ENCODE measurements at places on chromosomes 3 and 15.

- no peak for DNase-seq
These were observed 38.7 kb downstream of the THSD4 start for GRCh38 chr15:71153823-71154524.

- peak; percentile 84 for DNase-seq
These were observed 35.1 kb downstream of the CMTM6 start for GRCh38 chr3:32467333-32468070.

DNA sequence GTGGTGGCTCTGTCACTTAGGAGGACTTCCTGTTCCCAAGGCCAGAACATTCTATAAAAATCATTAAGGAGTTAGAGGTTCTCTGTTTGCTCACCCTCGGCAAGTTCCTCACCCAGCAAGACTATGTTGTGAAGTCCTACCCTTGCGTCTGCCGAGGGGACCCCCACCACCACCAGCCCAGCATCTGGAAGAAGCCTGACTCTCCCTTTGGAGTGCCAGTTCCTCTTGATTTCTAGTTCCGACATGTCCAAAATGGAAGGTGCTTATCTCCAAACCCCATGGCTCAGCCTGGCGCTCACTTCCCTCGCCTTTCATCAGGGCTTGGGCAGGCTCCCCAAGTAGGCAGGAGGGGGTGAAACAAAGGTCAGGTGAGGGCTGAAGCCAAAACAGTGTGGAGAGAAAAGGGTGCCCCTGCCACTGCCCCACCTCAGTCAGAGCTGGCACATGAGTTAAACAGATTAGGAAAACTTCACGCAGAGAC is 41.0 kb downstream of the BHLHE40 start:
- no peak for DNase-seq

DNA sequence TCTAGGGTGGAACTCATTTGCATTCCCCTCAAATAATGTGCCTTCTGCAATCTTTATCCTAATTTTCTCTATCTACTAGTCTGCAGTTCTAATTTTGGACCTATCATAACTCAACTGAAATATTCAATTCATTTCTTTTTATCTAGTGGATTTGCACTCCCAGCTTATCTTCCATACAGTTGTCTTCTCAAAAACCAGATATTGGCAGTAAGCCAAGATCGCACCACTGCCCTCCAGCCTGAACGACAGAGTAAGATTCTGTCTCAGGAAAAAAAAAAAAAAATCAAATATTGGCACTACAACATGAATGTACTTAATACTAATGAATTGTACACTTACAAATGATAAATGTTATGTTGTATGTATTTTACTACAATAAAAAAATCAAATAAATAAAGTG is 18.0 kb upstream of the CHMP2B start:
- no peak for DNase-seq

GRCh38 chr3:15638891-15639262 is 37.3 kb downstream of the BTD start:
- no peak for DNase-seq

DNA sequence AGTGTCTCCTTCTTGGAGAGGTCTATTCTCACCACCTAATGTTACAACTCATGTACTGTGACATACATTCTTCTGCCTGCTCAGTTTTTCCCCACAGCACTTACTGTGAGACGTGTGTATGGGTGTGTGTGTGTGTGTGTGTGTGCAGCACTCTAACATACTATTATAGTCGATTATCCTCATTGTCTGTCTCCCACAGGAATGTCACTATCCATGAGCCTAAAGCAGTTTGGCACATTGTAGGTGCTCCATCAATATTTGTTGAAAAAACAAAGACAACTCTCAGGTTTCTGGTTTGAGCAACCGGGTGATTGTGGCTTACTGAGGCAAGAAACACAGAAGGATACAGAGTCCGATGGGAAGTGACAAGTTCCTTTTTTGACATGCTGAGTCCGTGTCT is 8.6 kb upstream of the ZNF148 start:
- no peak for DNase-seq

DNA sequence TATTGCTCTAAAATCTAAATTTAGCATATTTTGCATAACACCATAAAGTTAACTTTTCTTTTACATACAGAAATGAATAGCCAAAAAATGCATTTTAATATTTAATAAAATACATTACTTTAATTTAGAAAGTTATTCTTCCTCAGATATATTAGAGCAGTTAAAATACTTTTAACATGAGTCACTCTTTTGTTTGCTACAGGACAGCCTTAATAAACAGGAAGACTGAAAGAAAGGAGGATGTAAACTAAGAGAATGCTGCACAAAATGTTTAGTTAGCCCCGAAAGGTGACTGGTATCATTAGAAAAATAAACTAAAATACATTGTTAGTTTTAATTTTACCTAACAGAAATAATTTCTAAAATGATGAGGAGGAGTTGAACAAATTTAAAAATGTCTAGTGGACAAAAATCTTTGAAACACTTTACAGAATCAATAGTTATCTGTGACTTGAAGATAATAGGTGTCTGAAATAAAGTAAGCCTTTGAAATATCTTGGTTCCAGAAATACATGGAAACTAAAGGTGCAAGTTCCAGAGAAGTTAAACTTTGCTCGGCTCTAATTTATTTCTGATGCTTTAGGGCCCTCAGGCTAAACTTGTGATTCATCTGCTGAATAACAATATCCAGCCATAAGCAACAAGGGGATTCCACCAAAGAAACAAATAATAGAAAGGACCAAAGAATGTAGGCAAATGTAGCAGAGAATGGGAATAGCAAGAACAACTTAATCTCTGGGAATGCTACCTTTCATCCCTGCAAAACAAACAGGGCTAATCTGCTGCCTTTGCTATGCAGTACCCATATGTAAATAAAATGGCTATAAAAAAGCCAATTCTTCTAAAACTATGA is 138.3 kb upstream of the UBP1 start:
- DNase-seq = no peak
